ENCODE measurements at places on chromosomes 3 and 15.

- DNase-seq, result no peak
Measured at GRCh38 chr15:77808075-77808474, 175.4 kb upstream of the LINGO1 start.

- no peak for DNase-seq
Measured at GRCh38 chr15:55366981-55367380, 41.2 kb downstream of the CCPG1 start.

DNA sequence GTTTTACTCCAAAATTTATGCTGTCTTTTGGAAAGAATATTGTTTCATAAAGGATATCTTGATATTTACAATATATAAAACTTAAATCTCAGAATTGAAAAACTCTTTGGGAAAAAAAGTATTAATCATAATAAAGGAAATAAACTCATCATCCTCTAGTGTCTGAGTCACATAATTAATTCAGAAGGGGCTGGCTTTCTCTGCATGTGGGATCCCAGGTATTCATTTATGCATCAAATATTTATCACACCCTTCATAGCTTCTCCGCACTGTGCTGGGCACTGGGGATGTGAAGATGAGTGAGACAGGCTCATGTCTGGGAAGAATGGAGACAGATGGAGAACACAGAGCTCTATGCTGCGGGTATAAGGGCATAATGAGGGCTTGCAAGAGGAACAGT is 65.6 kb downstream of the CCNL1 start:
- no peak for DNase-seq

DNA sequence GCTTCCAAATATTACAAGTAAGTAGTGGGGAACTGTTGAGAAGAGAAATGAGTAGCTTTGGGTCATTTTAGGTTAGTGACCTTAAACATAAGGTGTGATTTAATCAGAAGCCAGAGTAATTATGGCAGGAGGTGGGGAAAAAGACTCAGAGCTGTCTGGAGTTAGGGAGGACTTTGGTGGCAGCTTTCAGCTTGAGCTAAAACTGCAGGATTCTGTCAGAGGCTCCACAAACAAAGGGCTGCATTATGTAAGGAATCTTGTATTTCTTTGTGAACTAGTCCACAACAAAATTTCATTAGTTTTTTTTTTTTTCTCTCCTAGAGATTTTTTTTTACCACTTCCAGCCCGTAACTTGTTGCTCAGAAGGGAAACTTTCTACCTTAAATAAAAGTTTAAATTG is 345.3 kb downstream of the TIGIT start:
- DNase-seq, result no peak

GRCh38 chr15:69314131-69314530 is 15.4 kb downstream of the PAQR5 start:
- DNase-seq, result no peak

- DNase-seq, result no peak
Measured at GRCh38 chr15:26724381-26725150, 48.3 kb downstream of the GABRB3 start.

DNA sequence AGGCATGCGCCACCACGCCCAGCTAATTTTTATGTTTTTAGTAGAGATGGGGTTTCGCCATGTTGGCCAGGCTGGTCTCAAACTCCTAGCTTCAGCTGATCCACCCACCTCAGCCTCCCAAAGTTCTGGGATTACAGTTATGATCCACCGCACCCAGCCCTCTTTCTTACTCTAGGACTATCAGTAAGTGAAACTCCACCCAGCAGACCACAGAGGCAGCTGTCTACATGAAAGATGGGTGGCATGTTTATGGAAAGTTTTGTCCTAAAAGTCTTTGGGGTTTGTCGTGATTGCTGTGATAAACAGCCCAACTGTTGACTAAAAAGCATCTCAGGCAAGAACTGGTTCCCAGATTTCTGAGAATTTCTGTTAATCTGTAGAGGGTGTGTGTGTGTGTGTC is 10.9 kb downstream of the ARL6IP5 start:
- DNase-seq, result no peak

DNA sequence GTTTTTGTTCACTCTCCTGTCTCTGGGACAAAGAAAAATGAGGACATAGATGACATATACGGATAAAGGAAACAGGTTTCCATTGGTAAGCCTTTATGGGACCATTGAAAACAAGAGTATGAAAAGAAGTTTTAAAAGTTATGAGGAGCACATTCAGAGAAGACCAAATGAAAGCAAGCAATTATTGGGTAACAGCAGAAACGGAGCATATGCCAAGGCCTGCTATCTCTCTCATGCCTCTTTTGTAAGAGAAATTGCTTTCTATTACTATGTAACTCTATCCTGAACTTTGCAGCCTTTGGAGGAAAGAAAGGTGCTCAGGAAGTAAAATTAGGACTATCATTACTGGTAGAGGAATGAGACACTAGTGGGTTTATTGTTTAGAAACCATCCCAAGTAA is 14.9 kb upstream of the DPH6 start:
- no peak for DNase-seq

DNA sequence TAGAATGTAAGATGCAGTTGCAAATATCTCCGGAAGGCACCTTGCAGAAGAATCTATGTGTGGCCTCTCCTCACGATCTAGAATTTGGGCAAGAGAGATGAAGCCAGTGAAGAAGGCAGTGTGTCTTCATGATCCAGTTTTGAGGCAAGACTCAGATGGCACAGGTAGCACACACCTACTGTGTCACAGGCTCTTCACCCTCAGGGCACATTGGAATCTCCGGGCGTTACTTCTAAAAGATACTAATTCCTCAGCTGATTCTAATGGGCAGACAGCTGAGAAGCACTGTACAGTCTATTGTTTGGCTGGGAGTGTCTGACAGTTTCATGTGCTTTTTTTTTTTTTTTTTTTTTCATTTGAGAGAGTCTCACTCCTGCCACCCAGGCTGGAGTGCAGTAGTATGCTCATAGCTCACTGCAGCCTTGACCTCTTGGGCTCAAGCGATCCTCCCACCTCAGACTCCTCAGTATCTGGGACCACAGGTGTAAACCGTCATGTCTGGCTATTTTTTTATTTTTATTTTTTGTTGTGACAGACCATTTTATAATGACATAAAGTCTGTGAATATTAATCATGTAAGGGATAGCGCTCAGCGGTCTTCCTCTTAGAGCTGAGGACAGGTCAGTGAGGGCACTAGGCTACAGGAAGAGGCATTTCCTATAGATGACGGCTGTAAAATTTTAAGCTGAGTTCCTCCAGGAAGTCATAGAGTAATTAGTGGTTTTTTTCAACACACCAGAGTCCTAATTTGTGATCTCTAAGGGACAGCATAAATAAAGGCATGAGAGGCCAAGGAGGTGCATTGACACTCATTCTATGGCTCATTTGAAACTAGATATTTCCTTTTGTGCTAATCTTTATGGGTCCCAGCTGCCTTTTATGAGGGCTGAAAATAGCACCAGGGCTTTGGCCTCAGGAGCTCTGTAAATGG is 4.0 kb downstream of the C3orf52 start:
- no peak for DNase-seq

DNA sequence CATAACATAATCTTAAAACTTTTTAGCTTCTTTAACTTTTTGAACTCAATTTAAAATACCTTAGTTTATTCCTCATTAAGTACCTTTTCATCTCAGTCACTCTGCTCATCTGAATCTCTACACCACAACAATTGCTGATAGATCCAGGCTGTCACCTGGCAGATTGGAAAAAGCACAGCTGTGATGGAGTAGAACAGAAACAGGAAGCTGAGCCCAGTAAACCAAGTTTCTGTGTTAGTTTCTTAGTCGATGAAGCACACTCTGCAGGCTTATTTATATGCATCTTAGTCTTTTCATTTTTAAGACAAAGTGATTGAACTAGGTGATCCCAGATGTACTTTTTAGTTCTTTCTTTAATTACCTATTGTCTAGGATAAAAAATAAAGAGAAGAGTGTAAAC is 1398.0 kb upstream of the ALCAM start:
- DNase-seq, result no peak

DNA sequence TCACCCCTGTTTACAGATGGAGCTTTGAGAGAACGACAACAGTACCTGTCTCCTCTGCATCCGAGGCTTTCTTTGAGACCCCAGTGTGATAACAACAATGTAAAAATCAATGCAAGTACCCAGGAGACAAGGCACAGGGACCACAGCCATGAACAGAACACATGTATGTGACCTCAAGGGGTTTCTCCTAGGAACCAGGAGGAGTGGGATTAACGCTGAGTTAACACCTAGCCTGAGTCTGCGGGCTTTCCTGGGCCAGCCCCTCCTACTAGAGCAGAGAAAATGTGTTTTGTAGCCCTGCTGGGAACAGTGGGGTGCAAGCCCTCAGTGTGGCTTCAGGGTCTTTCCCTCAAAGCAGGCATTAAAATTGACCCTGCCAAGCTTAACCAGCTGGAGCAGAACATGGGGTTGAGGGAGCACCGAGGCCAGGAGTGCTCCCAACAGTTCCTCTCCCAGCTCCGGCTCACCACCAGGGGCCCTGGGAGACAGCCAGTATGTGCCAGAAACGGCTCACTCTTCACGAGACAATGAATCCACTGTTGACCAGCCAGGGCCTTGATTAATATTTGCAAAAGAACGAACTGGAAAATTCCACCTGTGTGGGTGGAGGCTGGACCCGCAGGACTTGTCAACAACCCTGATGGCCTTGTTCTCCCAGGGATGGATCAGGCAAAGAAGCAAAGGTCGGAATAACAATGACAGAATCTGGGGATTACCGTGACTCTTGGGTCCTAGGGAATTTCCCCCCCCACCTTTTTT is 3.6 kb downstream of the CHDH start:
- no peak for DNase-seq

- no peak for DNase-seq
Measured at GRCh38 chr3:15492847-15493360, 28.6 kb downstream of the COLQ start.

- DNase-seq, result no peak
Measured at GRCh38 chr3:196284396-196284795, 3.1 kb downstream of the PCYT1A start.

DNA sequence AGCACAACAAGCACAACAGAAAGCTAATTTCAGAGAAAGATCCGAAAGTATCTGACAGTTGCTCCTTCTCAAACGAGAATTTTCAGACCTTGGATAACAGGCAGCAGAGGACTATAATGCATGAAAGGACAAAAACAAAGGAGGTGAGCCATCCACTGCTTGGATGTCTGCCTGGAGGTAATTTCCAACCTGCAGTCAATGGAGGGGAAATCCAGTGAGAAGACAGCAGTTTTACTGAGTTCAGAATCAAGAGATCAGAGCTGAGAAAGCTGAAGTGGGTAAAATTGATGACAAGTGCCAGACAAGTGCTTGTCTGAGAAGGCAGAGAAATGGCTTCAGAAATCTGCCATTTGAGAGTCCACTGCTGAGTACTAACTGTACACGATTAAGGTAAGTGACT is 22.1 kb downstream of the UBE3A start:
- no peak for DNase-seq
